Esophagus muscularis mucosa (tissue), 4 donors: ENCODE measurements at places on chromosomes 4 and X.

GRCh38 chrX:105646592-105647372 is 175.6 kb upstream of the NRK start:
- DNase-seq = no peak

DNA sequence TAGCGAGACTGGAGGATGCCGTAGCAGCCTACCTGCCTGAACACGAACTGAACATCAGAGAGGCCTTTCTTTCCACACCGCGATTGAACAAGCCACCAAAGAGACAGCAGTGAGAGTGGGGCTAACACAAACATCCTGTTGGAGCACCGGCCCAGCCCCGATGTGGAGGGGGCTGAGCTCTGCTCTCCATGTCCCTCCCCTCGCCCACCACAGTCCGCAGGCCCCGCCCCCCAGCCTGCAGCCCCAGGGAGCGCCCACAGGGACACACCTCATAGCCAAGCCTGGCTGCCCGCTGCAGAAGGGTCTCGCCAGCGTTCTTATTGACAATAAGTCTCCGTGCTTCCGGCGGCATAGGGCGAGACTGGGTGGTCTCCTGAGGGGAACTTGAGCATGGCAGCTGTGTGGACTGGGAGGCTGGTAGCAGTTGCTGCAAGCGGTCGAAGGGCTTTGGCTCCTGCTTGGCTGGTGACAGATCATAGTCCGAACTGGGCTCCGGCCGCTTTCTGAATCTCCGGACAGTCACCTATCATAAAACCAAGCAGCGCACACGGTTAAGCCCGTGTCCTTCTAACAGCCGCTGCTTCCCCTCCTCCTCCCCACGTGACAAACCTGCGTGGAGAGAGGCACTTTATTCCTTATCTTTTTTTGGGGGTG is 35.8 kb downstream of the BCOR start:
- DNase-seq = no peak

DNA sequence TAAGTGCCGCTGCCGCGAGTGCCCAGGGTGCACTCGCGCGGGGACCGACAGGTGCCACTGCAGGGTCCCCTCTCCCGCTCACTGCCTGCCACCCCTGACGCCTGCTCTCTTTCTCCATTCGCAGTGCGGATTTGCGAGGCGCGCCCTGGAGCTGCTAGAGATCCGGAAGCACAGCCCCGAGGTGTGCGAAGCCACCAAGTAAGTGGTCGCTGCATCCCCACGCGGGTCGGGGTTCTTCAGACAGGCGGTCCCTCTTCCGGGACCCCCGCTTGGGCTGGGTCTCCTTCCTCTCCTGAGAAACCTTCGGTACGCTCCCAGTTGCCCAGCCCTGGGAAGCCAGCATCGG is 547 bp downstream of the GUCY1A1 start:
- DNase-seq = no peak

GRCh38 chr4:7768736-7769135 is 170.9 kb downstream of the AFAP1 start:
- no peak for DNase-seq

- peak; percentile 75 for DNase-seq
Observed at GRCh38 chr4:148007792-148008191, 275.9 kb downstream of the ARHGAP10 start.

GRCh38 chr4:72489267-72489666 is 79.8 kb downstream of the ADAMTS3 start:
- DNase-seq = no peak

DNA sequence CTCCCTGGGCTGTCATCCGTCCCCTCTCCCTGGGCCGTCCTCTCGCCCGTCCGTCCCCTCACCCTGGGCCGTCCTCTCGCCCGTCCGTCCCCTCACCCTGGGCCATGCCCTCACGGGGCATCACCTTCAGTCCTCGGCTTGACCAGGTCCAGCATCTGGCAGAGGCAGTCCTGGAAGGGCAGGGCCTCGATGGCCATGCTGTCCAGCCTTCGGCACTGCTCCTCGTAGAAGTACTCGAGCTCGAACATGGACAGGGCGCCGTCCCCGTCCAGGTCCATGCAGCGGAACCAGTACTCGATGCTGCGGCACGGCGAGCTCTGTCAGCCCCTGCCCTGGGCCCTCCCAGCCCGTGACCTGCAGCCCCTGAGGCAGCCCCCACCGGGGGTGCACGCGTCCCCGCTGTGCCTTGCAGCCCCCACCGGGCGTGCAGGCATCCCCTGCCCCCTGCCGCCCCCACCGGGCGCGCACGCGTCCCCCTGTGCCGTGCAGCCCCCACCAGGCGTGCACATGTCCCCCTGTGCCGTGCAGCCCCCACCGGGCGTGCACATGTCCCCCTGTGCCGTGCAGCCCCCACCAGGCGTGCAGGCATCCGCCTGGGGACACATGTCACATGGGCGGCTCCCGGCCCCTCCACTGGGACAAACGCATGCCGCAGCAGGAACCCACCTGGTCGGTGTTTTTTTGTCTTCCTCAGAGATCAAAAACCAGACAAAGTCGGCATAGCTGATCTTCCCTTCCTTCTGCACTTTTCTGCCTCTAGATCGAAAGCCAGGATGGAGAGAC is 22.2 kb upstream of the GTPBP6 start:
- DNase-seq = no peak

DNA sequence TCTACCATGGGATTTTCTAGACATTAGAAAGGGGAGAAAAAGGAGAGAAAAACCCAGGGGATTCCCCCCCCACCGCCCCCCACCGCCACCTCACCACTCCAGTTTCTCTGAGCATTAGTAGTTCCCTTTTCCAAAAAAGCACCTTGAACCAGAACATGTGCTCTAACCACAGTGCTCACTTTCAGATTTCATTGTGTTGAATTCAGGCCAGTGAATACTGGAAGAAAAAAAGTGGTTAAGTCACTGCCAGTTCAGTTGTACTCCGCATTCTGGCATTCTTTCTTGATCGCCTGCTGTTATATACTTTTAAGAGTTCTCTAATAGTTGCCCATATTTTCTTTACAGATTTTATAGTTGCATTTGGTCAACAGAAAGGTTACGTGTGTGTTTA is 40.9 kb downstream of the JADE3 start:
- no peak for DNase-seq

GRCh38 chr4:143407474-143407873 is 70.8 kb downstream of the GAB1 start:
- DNase-seq = no peak

DNA sequence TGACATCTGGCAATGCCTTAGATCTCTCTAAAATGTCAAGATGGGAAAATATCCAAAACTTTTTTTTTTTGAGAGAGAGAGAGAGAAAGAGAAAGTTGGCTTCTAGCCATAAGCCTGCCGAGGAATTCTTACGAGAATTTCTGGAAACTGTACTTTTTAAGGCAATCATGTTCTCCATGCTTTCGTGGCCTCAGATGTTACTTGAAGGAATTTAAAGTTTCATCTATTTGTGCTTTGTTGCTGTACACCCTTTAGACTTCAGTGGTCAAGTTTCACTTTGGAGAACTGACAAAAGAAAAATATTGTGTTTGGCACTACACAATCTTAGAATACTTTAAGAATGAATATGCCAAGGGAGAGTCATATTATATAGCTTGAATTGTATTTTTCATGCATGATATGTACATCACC is 53.9 kb downstream of the FAT4 start:
- no peak for DNase-seq

- no peak for DNase-seq
Observed at GRCh38 chr4:122617597-122618593, 3.0 kb downstream of the IL21 start.

GRCh38 chr4:152628128-152628527 is 51.7 kb downstream of the TMEM154 start:
- peak; percentile 90 for DNase-seq

- DNase-seq = no peak
Observed at GRCh38 chr4:182578402-182578801, 335.2 kb downstream of the TENM3 start.

- no peak for DNase-seq
Observed at GRCh38 chr4:26420913-26421312, 69.4 kb downstream of the CCKAR start.

- no peak for DNase-seq
Observed at GRCh38 chr4:107579099-107579498, 140.9 kb downstream of the PAPSS1 start.

DNA sequence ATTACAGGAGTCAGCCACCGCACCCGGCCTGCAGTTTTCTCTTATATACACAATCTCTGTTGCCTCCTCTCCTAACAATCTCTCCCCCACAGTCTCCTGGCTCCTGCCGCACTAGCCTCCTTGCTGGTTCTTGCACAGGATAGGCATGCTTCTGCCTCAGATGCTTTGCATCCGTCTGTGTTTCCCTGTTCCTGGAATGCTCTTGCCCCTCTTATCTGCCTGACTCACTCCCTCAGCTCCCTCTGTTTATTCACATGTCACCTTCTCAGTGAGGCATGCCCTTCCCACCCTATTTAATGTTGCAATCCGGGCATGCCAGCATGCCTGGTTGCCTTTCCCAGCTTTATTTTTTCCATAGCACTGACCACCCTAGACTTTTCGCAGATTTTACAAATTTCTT is 161.9 kb downstream of the PHF8 start:
- no peak for DNase-seq

DNA sequence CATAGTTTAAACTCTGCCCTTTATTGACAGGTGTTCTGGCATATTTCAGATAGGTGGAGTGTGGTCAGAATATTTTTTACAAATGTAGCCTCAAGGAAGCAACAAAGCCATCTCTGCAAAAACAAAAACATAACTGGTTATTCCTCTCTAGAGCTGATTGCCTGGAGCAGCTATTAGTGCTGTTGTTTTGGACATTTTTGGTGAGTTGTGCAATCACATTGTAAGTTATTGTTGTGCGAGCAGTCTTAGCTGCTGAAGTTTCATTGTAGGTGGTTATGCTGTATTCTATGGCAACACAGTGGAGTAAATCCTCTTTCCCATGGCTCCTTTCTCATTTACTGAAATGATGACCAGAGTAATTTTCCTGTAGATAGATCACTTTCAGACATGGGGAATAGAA is 1413.0 kb downstream of the PCDH7 start:
- no peak for DNase-seq

GRCh38 chr4:149409555-149409962 is 406.1 kb downstream of the IQCM start:
- no peak for DNase-seq

GRCh38 chrX:53321230-53321942 is 40.0 kb upstream of the IQSEC2 start:
- DNase-seq = no peak

DNA sequence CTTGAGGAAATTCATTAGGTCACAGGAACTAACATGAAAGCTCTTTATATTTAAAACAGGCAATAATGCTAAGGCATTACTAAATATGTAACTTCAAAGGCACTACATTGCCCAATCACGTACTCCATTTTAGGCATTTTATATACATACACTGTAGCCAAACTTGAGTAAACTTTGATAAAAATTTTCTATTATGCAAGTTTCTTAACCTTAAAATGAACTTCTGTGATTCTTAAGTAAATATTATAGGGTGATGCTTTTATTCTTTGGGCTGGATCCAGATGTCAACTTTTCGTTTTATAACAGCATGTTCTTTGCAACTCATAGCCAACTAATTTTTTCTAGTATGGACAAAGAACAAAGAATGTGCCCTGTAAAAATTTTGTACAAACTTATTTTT is 28.3 kb upstream of the MAP9 start:
- DNase-seq = no peak

GRCh38 chr4:90078440-90078839 is 48.8 kb upstream of the CCSER1 start:
- no peak for DNase-seq

GRCh38 chr4:57190601-57191481 is 80.7 kb upstream of the IGFBP7 start:
- no peak for DNase-seq

DNA sequence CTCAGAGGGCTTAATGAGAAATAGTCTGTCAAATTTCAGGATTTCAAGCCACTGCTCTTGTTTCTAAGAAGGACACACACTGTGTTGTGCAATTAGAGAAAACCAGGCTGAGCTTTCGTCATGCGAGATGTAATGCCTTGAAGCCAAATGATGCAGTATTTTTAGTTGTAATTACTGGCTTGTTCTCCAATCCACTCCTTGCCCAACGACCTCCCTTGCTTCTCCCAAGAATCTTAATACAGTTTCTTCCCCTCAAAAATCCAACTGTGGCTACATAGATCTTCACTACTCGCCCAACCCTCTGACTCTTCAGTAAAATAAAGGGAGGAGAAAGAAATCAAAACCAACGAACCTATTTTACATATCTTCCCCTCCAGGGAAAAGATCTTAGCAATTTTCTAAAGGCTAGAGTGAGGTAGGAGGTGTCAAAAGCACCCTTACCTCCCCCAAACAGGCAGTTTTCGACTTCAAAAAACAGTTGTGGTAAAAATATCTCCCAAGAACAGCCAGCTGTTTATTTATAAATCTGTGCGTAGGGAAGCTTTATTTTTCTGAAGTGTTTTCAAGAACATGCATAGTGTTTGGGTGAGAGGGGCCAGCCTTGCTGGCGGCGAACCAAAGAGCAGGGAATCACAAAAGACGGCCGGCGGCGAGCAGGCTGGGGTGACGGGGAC is 68.7 kb downstream of the MGST2 start:
- no peak for DNase-seq

DNA sequence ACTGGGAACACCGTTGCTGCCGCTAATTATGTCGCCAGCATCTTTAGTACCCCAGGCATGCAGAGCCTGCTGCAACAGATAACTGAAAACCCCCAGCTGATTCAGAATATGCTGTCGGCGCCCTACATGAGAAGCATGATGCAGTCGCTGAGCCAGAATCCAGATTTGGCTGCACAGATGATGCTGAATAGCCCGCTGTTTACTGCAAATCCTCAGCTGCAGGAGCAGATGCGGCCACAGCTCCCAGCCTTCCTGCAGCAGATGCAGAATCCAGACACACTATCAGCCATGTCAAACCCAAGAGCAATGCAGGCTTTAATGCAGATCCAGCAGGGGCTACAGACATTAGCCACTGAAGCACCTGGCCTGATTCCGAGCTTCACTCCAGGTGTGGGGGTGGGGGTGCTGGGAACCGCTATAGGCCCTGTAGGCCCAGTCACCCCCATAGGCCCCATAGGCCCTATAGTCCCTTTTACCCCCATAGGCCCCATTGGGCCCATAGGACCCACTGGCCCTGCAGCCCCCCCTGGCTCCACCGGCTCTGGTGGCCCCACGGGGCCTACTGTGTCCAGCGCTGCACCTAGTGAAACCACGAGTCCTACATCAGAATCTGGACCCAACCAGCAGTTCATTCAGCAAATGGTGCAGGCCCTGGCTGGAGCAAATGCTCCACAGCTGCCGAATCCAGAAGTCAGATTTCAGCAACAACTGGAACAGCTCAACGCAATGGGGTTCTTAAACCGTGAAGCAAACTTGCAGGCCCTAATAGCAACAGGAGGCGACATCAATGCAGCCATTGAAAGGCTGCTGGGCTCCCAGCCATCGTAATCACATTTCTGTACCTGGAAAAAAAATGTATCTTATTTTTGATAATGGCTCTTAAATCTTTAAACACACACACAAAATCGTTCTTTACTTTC is 1.8 kb downstream of the UBQLN2 start:
- no peak for DNase-seq
